ENCODE measurements at places on chromosomes 6 and 20. TPM values are rescaled to one million over a fixed set of nuclear protein-coding genes. Genes with fewer than 3 reads are reported as not detected.

The TAF4 gene
- 7.6 TPM for total RNA-seq

The PRSS35 gene
- total RNA-seq: 4.4 TPM

The GPR6 gene
- not detected for total RNA-seq

GRCh38 chr6:154292855-154293519 is 63.6 kb downstream of the IPCEF1 start:
- no peak for DNase-seq

The UBE3D gene
- total RNA-seq: 9.9 TPM

The PPP1R16B gene
- total RNA-seq: 1.9 TPM

All from skin of body (tissue), 3 donors.